ENCODE measurements at places on chromosomes 2 and 18.

DNA sequence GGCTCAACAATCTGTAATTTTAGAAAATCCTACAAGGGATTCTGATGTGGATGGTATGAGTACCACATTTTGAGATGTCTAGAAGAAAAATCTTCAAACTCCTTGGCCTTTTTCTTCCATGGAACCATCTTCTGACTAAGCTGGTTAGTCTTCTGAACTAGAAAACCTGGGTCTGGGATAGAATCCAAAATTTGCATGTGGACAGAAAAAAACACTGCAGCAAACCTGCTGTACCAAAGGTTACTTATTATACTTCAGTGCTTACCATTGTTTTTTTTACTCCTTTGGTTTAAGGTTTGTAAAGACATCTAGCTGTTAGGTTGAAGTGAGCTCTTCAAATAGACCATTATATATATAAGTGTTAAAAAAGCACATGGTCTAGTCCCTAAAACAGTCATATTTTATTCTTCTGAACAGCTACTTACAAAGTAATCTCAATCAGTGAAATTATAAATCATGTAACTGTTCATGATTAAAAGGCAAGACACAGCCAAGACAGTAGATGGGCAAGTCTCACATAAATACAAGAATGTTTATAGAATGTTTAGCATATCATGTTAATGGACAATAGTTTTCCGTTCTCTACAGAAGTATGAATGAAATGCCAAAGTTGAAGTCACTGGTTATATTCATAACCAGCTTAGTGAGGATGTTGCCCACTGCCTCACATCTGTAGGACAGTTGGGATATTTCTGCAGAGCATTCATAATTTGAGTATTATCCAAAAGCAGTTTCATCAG lies 85.5 kb downstream of the ORC4 start:
- DNase-seq = no peak

- DNase-seq = no peak
Observed at GRCh38 chr2:106867196-106867953, 18.6 kb downstream of the ST6GAL2 start.

- no peak for DNase-seq
Observed at GRCh38 chr2:173214213-173214612, 138.6 kb downstream of the MAP3K20 start.

DNA sequence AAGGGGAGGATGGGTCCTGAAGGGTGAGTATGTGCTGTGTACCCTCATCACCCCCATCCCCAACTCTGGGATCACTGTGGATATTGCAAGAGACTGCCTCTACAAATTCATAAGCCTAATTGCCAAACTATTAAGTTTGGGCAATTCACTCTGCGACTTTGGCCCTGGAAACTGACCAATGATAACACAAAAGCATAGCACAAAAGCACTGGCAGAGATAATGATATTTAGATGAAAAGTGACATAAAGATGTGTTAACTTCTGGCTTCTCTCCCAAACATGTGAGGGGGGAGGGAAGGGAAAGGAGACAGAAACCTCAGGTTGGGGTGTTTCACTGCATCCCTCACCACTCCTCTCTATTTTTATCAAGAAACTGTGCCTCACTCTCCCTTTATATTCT lies 150.3 kb downstream of the SATB2 start:
- DNase-seq = no peak

GRCh38 chr2:52676056-52676455 lies 1091.5 kb upstream of the CHAC2 start:
- DNase-seq = no peak

GRCh38 chr2:218962859-218963492 lies 3.5 kb downstream of the CDK5R2 start:
- peak; percentile 84 for DNase-seq

- DNase-seq = no peak
Observed at GRCh38 chr18:36735130-36735529, 93.7 kb downstream of the TPGS2 start.

- no peak for DNase-seq
Observed at GRCh38 chr18:48151421-48152065, 221.1 kb upstream of the SMAD2 start.

DNA sequence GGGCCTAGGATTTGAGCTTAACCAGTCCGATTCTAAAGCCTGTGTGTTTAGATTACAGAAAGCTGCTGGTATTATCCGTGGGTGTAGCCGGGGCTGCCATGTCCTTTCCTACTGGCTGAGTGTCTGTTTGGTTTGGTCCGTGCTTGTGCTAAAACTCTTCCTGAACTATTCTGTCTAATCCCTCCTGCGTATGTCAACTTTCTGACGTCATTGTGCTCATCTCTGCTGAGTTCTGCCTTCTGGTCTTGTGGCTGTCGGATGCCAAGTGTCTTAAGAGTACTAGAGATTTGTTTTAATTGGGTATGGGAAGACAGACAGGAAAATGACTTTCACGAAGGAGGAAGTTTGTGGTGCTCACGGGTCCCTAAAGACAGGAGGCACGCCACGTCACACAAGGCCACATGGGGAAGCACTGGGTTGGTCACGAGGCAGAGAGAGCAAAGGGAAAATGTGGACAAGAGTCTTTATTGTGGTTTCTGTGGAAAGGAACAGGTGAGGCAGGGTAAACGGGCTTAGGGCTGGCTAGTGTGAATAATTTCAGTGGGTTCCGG lies 31.8 kb upstream of the NTSR2 start:
- DNase-seq = no peak
